ENCODE measurements at places on chromosomes 3 and 15. TPM values are rescaled to one million over a fixed set of nuclear protein-coding genes. Genes with fewer than 3 reads are reported as not detected.

DNA sequence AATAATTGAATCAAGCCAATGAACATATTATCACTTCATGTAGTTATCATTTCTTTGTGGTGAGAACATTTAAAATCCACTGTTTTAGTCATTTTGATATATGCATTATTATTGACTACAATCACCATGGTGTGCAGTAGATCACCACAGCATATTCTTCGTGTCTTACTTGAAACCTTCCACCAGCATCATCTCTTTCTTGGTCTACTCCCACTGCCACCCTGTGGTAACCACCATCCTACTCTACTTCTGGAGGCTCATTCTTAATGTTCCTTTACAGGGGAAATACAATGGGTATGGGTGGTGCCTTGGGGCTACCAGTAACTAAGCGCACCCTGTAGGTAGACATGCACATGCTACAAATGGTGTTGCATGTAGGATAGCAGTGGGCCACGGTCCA lies 25.4 kb downstream of the PXK start:
- no peak for DNase-seq

- no peak for DNase-seq
Measured at GRCh38 chr3:53193466-53194209, 32.6 kb downstream of the PRKCD start.

DNA sequence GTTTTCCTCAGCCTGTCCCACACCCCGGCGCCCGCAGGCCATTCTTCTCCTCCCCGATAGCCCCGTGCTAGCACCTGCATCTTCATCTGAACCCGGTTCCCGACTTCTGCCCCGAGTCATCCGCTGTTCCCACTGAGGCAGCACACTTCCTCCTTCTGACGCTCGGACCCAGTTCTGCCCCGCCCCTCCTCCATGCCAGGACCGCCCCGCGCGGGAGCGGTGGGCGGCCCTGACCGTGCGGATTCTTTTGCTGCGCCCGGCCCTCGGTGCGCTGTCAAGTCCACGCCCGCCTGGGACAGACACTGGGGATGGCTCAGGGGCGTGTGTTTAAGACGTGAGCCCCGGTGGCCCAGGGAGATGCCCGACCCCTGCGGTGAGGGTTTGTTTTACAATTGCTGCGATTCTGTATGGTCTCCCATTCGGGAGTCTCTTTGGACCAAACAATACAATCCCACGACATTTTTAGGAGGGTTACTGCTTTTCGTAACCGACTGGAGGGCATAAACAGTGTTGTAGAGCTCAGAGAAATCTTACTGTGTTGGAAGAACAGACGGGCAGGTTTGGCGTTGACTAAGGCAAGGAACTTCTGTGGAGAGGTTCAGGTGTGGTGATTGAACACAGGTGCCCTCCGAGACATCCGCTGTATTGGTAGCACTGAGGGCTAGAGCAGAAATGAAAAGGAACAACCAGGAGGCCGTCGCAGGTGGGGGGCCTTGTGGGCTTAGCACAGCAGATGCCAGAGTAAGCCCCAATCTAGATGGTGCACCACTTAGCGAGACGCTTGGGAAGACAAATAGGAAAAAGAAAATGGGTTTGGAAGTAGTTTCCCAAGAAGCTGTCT lies 716 bp downstream of the PTPN23 start:
- DNase-seq = peak; percentile 91

The CLSTN2 gene
- 25.4 TPM for total RNA-seq

The CNTN6 gene
- not detected for total RNA-seq

- DNase-seq = no peak
Measured at GRCh38 chr3:85933326-85933725, 974.5 kb downstream of the CADM2 start.

GRCh38 chr3:11610700-11611275 lies 32.9 kb downstream of the VGLL4 start:
- no peak for DNase-seq

The SLC22A14 gene
- 0.78 TPM for total RNA-seq

The NEK10 gene
- 4.7 TPM for total RNA-seq

DNA sequence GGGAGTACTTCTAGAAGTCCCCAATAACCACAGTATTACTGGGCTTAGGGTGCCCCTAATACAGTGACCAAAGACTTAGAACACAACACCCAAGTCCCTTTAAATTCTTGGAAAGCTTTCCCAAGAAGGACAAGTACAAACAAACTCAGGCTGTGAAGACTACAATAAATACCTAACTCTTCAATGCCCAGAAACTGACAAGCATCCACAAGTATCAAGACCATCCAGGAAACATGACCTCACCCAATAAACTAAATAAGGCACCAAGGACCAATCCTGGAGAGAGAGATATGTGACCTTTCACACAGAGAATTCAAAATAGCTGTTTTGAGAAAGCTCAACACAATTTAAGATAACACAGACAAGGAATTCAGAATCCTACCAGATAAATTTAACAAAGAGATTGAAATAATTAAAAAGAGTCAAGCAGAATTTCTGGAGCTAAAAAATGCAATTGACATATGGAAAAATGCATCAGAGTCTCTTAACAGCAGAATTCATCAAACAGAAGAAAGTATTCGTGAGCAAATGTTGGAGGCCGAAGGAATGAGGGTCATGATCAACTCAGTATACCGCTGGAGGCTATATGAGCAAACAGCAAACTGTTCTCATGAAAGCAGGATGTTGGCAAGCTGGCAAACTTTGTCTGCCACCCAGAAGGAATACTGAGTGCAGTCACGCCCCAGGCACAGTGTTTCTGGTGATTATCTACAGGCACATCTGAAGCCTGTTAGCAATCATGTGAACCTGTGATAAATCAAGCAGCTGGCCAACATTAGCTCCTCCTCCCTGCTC lies 87.0 kb upstream of the NECTIN3 start:
- no peak for DNase-seq

The IMPG2 gene
- 0.78 TPM for total RNA-seq

The SNX22 gene
- 0.16 TPM for total RNA-seq

DNA sequence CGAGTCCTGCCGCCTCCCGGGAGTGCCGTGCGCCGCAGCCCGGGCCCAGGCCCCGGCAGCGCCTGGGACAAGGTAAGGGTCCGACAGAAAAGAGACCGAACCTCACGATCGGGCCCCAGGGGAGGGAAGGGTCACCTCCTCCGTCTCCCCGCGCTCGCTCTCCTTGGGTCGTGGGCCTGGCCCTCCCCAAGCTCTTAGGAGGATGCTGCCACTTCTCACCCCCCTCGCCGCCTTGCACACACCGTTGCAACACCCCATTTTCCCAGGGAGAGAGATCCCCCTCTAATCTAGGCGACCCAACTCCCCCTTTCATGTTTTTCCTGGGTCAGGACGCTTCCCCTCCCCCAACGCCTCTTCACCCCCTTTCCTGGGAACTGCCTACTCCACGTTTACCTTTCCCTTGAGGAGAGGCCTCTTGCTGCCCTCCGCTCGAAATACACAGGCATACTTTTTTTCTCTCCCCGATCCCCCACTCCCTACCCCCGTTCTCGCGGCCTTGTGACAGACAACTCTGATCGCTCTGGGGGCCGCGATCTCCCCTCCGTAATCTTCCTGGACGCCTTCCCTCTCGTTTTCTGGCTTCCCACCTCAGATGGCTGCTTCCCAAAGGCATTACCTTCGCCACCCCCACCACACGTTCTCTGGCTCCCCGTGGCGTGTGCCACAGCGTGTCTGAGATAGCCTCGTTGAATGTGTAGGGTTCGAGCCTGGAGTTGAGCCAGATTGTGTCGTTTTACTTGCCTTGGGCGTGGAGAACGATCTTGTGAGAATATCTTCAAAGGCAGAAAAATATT lies 688 bp downstream of the SETD5 start:
- peak; percentile 55 for DNase-seq

DNA sequence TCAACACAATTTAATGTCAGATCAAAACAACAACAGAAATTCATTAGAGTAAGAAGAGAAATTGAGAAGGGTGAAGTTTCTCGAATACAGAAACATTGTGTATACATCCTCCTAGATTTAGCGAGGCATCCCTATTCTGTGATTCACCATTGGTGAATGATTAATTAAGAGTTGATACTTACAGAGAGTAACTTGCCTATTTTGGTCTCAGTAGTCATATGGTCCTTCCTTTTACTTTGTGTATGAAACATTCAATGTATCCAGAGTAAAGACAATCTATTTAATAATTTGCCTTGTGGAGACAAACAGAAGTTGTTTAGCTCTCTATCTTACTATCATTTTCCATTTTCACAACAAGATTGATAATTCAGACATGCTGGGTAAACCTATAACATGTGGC lies 432.0 kb downstream of the ZPLD1 start:
- no peak for DNase-seq

The ZNF385D gene
- total RNA-seq = 1.6 TPM

DNA sequence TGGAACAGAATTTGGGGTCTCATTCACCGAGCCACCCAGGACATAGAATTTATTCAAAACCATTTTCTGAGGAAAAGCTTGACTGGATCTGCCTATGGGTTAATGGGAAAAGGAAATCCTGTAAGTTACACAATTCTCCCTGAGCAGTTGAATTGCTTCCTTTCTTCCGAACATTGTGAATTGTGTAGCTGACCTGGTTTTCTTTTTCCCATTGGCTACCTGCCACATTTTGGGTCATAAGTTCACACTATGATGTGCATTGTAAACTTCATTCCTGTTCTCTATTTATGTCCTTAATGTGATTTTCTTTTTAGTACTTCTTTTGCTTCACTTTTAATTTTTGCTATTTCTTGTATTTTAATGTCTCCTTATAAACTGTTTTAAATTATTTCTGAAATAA lies 386.0 kb upstream of the LRRC3B start:
- no peak for DNase-seq

The CAMK1 gene
- total RNA-seq = 7.2 TPM

DNA sequence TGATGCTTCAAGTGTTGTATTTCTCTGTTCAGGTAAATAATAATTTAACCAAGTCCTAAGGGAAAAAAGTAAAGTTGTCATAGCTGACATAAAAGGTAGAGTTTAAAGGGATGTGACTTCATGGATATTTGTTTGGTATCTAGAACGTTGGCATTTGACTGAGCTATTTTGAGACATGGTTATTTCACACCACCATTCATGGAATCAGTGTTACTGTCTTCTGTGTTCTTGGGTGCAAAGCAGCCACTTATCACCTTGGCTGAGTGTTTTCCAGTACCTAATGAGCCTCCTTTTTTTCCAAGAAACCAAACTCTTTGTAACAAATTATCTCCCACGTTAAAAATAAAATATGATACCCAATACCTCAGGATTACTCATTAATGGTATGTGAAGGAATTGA lies 155.8 kb downstream of the GHSR start:
- no peak for DNase-seq

The CCDC50 gene
- 67.0 TPM for total RNA-seq

DNA sequence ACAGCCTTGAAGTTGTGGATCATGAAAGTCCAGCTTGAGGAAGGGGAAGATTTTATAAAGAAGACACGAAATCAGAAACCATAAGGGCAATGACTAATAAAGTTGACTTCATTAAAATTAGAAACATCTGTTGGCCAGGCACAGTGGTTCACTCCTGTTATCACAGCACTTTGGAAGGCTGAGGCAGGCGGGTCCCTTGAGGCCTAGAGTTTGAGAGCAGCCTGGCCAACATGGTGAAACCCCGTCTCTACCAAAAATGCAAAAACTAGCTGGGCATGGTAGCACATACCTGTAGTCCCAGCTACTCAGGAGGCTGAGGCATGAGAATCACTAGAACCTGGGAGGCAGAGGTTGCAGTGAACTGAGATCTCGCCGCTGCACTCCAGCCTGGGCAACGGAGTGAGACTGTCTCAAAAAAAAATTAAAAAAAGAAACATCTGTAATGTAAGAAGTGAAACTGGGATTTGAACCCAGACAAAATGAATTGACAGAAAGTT lies 7.9 kb upstream of the UBXN7 start:
- DNase-seq = peak; percentile 50

Data from myocyte (in vitro differentiated cells).